ENCODE measurements at places on chromosomes 13 and 19. TPM values are rescaled to one million over a fixed set of nuclear protein-coding genes. Genes with fewer than 3 reads are reported as not detected.

- no peak for DNase-seq
These were observed 1.8 kb upstream of the SLC27A1 start for GRCh38 chr19:17468302-17469091.

- DNase-seq: no peak
These were observed 13.7 kb upstream of the FARP1 start for GRCh38 chr13:98129059-98129746.

DNA sequence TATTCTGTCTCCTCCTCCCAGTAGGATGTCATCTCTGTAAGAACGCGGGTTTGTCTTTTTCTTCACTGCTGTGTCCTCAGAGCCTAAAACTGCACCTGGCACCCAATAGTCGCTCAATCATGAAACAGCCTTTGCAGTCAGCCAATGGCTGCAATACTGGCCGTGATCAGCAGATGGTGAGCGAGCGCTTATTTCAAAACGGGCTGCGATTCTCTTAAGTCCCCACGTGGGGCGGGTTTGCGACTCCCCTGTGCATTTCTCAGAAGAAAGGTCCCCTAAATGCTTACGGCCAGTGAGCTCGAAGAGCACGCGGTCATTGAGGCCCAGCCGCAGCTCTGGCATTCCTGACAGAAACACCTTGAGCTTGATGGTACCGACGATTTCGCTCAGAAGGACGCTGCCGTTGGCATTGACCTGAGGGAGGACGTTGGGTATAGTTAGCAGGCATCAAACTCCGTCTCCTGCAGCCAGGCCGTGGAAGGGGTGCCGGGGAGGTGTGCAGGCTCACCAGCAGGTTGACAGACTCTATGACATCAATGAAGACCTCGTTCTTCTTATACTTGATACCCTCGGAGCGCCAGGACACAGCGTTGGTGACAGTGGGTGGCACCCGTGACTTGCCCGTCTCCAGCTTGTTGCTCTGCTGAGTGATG is 6.0 kb downstream of the AP1M2 start:
- DNase-seq: peak; percentile 89

- DNase-seq: no peak
These were observed 9.5 kb downstream of the STK11 start for GRCh38 chr19:1214862-1215731.

- DNase-seq: no peak
These were observed 156.5 kb upstream of the TSC22D1 start for GRCh38 chr13:44732503-44733098.

GRCh38 chr19:58544591-58545285 is 874 bp downstream of the TRIM28 start:
- peak; percentile 68 for DNase-seq

- no peak for DNase-seq
These were observed 771.0 kb downstream of the PCDH9 start for GRCh38 chr13:66459143-66459542.

DNA sequence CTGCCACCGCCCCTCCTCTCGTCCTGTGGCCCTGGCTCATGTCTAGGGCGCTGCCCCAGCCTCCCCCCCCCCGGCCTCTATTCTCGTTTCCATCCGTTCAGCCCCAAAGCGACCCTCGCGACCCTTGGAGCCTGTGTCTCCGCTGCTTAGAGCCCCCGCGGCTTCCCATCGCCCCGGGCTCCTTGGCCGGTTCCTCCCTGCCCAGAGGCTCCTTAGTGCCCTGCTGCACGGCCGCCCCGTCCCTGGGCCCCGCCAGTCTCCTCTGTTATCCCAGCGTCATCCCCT is 9.2 kb upstream of the CNOT3 start:
- DNase-seq: no peak

DNA sequence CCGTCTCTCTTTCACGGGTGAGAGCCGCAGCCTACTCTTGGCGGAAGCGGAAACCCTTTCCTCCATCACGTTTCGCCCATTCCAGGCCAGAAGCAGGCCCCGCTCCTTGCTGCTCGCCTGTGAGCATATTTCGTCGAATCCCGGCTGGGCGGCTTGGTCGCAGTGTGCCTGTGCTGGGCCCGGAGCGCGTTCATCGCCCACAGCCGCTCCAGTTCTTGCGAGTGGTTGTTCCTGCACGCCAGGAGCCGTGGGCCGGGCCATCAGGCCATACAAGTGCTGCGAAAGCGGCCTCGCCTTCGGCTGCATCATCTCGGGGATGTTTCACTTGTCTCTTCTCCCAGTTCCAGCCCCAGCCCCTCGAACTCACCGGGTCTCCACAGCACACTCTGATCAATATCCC is 65.0 kb downstream of the ZNF627 start:
- DNase-seq: no peak

DNA sequence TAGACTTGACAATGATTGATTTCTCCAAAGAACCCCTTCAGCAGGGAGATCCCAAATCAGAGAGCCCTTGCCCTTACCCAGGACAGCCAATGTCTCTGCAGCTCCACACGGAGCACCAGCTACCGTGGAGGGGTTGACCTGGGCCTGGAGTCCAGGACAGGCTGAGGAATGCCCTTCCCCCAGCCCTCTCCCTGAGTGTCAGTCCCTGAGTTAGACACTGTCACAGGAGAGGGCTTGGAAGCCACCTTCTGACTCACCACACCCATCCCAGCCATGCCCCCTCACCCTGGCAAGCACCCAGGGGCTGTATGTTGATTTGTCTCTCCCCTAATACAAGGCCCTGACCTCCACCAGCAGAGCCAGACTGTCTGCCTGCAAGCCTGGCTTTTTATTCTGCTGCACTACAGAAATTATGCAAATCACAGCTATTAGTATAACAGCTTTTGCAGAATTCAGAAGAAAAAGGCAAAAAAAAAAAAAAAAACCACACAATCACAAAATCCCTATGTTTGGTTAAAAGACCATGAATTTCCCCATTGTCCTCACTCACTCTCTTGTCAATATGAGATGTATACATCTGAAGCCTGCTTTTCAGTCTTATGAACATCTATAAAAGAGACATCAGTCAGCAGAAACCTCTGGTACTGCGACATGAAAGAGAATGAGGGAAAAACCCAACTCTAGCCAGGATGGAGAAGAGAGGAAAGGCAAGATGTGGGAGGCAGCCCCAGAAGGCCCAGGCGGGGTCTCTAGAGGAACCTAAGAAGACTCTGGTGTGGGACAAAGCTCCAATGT is 240.7 kb downstream of the UQCRFS1 start:
- DNase-seq: no peak

PEAK3 gene
- total RNA-seq: not detected

DNA sequence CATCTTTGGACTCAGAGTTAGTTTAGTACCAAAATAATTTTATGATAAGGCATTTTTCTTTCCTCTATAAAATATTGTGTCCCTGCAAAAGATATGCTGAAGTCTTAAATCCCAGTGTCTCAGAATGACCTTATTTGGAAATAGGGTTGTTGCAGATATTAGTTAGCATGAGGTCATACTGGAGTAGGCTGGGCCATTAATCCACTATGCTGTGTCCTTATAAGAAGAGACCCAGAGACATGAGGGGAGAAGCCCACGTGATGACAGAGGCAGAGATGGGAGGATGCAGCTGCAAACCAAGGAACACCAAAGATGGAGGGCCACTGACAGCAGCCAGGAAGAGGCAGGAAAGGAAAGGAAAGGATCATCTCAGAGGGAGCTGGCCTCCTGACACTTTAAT is 6.4 kb downstream of the POGLUT2 start:
- DNase-seq: no peak

ZIK1 gene
- total RNA-seq: 6.9 TPM
